ENCODE measurements at places on chromosomes 6 and 20.

DNA sequence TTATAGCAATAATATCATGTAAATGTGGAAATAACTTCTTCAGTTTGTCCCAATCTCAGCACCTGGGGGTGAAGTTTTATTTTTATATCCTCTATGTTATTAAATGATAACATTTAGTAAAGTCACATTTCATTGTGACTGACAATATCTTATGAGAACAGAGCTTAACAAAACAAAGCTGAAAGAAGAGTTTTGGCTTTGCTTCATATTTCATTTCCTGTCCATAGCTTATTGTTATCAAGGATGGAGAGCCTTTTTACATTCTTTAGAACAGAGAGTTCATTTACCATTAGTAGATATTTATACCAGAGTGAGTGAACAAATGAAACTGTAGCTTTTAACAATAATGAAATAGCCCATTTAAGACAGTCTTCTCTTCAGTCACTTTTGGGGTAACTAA, 231.9 kb upstream of the SGK1 start:
- DNase-seq: no peak

- no peak for DNase-seq
Measured at GRCh38 chr6:119533603-119534279, 184.2 kb upstream of the MAN1A1 start.

DNA sequence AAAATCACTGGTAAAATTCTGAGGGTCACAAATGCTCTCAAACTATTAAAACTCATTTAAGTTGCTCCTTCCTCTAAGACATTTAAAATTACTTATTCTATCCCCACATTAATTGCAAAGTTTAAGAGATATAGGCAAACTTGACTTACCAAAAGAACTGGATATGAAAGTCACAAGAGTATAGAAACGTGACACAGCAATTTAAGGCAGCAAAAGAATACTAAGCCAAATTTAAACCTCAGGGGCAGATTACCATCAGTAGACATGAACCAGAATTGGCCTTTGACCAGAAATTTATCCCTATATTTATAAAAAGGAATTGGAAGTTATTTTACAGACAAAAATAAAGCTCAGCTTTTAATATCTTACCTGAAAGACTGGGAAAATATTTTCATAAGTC, 56.0 kb downstream of the MAP3K7 start:
- DNase-seq: no peak

DNA sequence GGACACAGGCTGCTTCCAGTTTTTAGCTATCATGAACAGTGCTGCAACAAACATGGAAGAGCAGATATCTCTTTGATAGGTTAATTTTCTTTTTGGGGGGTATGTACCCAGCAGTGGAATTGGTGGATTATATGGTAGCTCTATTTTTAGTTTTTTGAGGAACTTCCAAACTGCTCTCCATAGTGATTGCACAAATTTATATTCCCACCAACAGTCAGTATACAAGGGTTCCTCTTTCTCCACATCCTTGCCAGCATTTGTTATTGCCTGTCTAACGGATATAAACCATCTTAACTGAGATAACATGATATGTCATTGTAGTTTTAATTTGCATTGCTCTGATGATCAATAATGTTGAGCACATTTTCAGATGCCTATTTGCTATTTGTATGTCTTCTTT, 237.6 kb downstream of the MMUT start:
- no peak for DNase-seq

GRCh38 chr6:140561701-140562100, 1187.3 kb upstream of the CITED2 start:
- no peak for DNase-seq

DNA sequence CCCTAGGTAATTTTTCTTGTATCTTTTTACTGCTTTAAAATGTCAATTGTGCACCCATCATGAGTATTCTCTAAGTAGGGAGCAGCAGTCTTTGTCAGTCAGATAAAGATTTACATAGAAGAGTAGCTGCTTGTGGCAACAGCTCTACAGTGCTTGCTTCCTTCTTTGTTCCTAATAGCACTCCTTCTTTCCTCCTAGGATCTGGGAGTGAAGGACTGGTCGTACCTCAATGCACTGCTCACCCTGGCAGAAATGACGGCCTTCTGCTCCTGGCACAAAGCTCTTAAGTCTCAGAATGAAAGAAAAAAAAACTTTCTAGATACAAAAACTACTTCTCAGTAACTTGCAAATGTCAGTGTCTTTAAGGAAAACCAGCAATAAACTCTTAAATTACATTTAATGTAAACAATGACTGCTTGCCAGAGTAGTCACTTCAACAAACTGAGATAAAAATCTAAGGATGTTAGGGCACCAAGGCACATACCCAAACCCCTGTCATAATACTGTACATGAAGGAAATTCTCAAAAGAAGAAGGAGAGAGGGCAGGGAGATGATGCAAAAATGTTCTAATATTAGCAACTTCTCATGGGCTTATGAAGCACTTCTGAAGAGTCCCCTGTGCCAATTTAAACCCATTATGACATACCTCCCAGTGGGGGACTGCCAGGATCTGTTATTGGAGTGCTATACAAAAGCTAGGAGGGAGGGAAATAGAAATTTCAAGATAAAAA, 34.0 kb downstream of the NCOA6 start:
- DNase-seq: no peak

GRCh38 chr6:130431346-130431852, 65.6 kb downstream of the TMEM200A start:
- DNase-seq: no peak

DNA sequence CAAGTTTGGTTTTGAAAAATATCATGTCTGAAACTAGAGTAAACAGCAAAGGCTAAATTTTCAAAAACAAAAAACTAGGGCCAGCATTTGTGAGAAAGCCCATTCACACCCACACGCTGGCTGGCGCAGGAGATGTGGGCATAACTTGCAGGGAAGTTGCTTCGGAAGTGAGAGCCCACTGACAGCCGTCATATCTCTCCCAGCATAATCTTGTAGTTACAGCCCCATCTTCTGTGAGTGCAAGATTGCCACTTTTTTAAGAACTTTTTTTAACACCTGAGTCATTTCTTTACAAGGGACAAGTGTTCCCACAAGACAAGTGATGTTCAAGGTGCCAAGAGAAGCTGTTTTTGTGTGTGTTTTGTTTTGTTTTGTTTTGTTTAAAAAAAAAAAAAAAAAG, 212.5 kb upstream of the CNR1 start:
- DNase-seq: no peak

GRCh38 chr6:43217351-43217750, 11.9 kb downstream of the DNPH1 start:
- no peak for DNase-seq

GRCh38 chr6:165854061-165854862, 191.2 kb upstream of the PDE10A start:
- no peak for DNase-seq

GRCh38 chr6:160810238-160810637, 108.2 kb downstream of the PLG start:
- no peak for DNase-seq

GRCh38 chr20:10338426-10339180, 95.4 kb downstream of the MKKS start:
- no peak for DNase-seq

GRCh38 chr20:23526850-23527249, 35.9 kb downstream of the CST8 start:
- DNase-seq: no peak

GRCh38 chr6:155645325-155645724, 189.7 kb upstream of the NOX3 start:
- DNase-seq: no peak

DNA sequence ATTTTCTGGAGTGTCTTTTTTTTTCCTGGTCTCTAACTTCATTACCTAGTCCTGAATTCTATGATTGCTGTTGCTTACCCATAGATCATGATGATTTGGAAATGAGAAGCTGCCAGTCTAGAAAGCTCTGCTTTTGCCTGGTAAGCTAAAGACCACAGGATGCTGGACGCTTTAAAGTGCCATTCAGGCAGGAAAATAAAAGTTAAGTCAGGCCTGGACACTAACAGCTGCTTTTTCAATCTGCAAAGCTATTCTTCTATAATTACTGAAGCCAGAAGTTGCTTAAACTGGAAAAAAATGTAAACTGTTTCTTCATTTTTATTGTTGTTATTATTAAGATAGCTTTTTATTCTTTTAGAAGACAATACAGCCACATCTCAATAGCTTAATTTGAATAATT, 129.8 kb upstream of the SPACA1 start:
- DNase-seq: no peak

GRCh38 chr20:58603721-58604120, 47.4 kb upstream of the STX16 start:
- no peak for DNase-seq

DNA sequence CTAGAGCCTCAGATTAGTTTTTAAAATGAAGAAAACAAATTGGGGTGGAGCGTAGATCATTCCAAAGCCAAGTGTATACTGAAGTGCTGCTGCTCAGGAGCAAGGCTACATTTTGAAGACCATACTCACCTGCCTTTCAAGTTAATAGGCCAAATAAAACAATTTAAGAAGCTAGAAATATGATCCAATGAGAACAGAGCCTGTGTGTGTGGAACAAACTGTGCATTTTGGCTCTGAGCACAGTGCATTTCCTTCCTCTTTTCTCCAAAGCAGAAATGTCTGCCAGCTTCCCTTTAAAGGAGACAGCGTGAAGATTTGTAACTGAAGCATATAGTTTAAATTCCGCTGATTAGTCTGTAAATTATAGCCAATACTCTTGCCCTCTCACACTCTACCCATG, 3.2 kb upstream of the IFNGR1 start:
- no peak for DNase-seq

- no peak for DNase-seq
Measured at GRCh38 chr20:14220986-14221385, 116.4 kb downstream of the FLRT3 start.

GRCh38 chr20:39010496-39010895, 48.4 kb downstream of the DHX35 start:
- DNase-seq: no peak

- DNase-seq: no peak
Measured at GRCh38 chr6:130421585-130421984, 55.8 kb downstream of the TMEM200A start.

DNA sequence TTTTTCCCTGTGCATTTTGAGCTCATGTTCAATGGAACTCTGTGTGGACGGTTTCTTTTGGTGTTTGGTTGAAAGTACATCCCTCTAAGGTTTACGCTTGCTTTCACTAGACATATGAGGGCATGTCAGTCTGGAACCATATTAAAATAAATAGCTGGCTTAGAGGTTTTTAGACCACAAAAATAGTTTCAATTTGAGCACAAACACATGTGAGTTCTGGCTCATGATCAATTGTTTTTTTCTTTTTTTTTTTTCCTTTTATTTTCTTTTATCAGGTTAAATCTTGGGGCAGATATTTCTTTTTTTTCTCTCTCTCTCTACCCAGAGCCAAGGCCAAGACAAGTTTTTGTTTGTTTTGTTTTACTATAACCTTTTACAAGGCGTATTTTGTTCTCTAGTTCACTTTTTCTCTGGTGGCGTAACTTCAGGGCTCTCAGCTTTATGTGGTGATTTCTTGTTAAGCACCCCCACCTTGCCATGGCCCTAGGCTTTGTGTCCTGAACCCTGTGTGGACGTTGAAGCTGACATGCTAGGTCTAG, 92.9 kb downstream of the SHLD1 start:
- no peak for DNase-seq

GRCh38 chr6:116411284-116411623, 40.5 kb downstream of the DSE start:
- DNase-seq: no peak

DNA sequence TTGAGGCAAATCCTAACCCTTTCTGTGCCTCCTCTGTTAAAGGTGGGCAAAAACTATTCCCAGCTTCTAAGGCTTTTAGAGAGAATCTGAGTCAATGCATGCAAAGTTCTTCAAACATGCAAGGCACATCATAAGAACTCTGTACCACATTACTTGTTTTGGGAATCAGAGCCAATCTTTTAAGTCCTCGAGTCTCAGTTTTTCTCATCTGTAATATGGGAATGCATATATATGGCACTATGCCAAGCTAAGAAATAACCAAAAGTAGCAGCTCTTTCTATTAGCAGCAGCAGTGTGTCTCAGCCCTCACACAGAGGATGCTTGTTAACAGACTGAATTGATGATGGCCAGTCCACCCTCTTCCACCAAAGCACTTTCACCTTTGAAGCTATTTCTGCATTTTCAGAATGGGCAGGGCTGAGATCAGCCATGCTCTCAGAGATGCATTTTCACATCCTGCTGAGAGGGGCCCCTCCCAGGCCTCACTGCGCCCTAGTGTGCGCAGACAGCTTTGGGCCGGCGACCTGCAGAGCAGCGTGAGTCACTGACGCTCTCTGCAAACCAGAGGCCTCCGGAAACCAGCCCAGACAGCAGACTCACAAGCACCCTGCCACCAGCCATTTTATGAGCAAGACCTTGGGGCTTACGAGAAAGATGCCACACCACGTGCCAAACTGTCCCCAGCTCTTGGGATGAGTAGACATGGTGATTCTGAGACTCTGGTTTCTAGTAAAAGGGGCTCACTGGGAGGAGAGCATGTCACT, 138.0 kb downstream of the NFATC2 start:
- DNase-seq: no peak

DNA sequence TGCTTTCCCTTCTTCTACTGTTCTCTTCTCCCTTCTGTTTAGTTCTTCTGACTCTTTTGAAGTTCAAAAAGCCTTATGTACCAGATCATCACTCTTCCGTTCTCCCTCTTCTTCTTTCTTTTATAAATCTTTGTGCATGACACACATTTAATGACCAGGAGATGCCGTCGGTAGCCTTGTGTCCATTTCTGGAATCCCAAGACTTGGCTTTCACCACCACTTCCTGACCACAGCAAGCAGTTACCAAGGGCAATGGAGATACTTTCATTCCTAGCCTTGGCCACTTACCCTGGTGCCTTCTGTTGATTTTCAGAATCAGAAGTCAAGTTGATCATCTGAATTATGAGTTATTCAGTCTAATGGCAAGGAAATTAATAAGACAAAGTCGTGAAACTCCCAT, 268.5 kb upstream of the QKI start:
- DNase-seq: no peak

DNA sequence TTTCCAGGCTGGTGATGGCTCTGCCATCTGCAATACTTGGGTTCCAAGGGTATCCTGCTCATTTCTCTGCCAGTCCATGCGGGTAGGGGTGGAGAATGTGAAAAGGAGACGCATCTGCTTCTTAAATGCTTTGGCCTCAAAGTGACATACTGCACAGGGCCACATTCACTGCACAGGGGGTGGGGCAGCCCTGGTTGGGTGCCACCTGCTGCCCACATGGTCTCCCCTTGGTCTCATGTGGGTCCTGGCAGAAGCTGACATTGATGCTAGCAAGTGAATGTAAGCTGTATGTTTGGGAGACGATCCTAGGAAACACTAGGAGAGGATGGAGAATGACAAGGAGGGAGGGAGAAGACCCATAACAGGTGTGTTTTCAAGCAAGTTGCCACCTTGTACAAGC, 140.9 kb downstream of the EDN3 start:
- DNase-seq: no peak

- DNase-seq: no peak
Measured at GRCh38 chr6:63724721-63725120, 89.1 kb downstream of the PHF3 start.

DNA sequence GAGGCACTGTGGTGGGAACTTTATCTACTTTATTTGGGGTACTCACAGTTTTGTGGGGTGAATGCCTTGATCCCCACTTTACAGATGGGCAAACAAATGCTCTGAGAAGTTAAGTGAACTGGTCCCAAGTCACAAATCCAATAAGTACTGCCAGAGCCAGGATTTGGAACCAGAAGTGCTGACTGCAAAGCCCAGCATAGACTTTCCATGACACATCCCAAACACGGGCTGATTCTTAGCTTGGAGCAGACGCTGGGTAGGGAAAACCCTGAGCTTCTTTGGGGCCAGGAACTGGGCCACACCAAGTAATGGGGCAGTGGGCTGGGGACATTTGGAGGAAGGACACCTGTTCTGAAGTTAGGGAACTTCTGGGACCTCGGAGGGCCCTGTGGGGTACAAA, 20.3 kb downstream of the RIN2 start:
- DNase-seq: no peak

GRCh38 chr6:136209496-136209895, 40.6 kb downstream of the MTFR2 start:
- DNase-seq: no peak
